ENCODE measurements at places on chromosomes 6 and 20.
A peak's percentile ranks its signal among the peaks of the same experiment; 100 is the strongest.

- DNase-seq, result no peak
Observed at GRCh38 chr6:137969874-137970273, 102.8 kb downstream of the TNFAIP3 start.

- no peak for DNase-seq
Observed at GRCh38 chr20:35571555-35571954, 29.7 kb downstream of the ERGIC3 start.

- no peak for DNase-seq
Observed at GRCh38 chr6:35048631-35049083, 92.5 kb downstream of the TCP11 start.

- DNase-seq, result no peak
Observed at GRCh38 chr6:67244037-67244436, 1391.0 kb upstream of the ADGRB3 start.

DNA sequence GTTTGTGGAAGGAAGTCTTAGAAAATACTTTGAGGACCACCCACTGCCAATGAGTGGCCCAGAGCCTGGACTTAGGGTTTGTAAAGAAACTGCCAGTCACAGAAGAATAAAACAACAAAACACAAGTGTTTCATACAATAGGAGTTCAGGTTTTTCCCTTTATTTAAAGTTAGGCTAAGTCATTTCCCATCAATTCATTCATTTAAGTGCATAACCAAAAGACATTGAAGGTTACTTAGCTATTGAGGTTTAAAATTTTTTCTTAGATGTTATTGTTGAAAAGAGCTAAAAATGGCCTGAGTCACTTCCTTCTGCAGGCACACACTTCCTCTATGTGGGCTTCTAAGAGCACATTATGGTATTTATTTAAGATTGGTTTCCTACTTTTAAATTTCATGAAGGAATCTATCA is 54.2 kb downstream of the ARMC2 start:
- no peak for DNase-seq

DNA sequence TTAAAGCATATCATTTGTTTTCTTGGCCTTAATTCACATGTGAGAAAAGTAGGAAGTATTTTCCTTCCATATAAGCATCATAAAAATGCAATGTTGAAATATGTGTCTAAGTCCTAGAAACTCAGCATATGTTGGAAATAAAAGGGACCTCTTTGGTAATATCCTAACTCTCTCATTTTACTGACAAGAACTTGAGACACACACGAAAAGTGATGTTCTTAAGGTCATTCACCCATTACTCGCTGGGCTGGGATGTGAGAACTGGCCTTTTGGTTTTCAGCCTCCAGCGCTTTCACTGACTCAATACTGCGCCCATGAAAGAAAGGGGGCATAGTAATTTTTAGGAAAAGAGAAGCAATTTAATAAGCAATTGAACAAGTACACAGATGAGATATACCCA is 153.5 kb upstream of the SCGN start:
- no peak for DNase-seq

DNA sequence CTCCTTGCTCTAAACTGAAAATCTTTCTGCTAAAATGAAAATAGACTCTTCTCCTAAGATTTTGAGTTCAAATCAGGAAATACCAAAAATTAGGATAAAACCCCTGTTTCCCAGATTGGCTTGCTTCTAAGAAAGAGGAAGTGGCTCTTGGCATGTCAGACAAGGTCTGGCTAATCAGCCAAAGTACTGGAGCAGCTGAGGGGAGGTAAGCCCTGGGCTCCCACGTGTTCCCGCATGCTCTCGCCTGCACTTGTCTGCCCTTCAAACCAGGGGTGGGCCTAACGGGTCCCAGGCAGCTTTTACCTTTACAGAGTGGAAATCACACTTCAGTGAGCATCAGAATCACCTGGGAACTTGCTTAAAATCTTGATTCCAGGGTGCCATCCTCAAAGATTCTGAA is 43.2 kb upstream of the GABRR1 start:
- DNase-seq, result no peak

DNA sequence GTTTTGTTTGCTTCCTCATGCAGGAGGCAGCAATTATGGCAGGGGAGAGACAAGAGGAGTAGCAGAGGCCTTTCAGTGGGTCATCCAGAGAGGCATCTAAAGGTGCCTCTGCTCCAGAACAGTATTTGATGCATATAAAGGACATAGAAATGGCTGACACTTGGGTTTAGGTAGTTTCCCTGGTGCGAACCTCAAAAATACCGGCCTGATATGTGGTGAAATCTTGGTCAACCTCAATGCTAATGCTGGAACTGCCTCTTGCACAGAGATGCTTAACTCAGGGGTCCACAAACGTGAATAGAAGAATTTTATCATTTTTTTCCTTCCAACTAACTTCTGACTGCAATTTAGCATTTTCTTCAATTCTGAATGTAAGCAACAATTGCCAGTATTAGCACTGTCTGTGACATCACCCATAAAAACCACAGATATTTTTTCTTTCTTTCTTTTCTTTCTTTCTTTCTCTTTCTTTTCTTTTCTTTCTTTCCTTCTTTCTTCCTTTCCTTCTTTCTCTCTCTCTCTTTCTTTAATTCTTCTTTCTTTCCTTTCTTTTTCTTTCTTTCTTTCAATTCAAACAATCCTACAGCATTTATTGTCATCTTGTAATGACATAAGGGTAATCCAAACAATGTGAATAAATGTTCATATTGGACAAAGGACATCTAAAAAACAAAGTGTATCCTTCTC is 180.0 kb upstream of the UST start:
- no peak for DNase-seq

GRCh38 chr20:63657937-63658748 is at the start of gene RTEL1:
RTEL1 (plus strand) TSS chr20:63658312; CDS start chr20:63659403, 1,091 bp downstream.
- DNase-seq, result peak; percentile 76

- DNase-seq, result peak; percentile 42
Observed at GRCh38 chr6:89299466-89299850, 15.6 kb downstream of the GABRR2 start.

DNA sequence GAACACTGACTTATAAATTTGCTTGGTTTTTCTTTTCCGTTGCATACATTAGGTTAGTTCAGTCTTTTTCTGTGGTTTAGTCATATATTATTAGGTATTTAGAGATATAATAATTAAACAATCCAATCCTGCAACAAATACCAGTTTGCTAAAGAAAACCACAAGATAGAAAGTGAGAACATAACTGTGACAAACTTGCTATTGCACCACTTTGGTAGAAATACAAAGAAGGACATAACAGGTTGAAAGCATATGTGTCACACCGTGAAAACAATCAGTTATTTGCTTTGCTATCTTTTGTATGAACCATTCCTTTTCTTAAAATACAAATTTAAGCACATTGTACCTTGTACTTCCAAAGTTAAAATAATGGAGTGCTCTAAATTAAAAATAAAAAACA is 42.0 kb upstream of the KCNQ5 start:
- no peak for DNase-seq

DNA sequence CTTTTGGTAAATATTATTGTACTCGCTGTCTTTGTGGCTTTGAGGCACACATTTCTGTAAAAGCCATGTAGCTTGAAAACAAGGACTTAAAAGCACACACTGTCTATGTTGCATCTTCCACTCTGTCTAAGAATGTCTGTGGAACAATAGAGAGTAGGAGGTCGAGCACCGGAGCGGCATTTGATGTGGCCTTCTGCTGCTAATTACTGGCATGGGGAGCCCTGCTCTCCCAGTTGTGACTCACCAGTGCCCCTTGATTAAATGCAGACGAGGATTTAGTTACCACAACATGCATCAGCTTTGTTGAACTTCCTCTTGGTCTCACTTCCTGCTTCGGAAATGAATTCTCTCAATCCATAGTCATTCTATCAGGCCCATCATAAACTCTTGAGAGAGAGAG is 680.7 kb upstream of the SLC35B3 start:
- peak; percentile 17 for DNase-seq

DNA sequence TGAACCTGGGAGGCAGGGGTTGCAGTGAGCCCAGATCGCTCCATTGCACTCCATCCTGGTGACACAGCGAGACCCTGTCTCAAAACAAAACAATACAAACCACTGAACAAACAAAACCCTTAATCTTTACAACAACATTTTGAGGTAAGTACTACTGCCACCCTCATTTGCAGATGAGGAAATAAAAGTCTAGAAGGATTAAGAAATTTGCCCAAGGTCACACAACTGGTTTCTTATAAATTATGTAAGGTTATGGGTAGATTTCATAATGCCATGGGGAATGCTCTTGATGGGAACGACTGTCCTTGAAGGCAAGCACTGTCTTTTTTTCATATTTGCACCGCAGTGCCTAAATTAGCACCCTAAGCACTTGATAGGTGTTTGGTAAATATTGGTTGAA is 13.8 kb upstream of the B4GALT5 start:
- DNase-seq, result no peak

DNA sequence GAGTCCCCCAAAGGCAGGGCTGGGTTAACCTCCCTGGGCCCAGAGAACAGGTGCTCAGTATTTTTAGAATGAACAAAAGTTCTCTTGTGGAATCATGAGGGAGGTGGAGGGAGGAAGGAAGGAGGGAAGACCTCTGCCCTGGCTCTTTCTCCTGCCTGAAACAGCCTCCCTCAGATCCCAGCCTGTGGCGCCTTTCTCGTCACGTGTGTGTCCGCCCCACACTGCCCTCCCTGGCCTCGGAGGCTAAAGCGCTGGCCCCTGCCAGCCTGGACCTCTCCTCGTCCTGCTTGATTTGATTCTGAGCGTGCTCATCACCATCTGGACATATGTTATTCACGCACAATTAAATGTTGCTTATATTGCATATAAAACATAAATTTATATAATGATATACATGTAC is 40.9 kb downstream of the PHACTR3 start:
- DNase-seq, result no peak

DNA sequence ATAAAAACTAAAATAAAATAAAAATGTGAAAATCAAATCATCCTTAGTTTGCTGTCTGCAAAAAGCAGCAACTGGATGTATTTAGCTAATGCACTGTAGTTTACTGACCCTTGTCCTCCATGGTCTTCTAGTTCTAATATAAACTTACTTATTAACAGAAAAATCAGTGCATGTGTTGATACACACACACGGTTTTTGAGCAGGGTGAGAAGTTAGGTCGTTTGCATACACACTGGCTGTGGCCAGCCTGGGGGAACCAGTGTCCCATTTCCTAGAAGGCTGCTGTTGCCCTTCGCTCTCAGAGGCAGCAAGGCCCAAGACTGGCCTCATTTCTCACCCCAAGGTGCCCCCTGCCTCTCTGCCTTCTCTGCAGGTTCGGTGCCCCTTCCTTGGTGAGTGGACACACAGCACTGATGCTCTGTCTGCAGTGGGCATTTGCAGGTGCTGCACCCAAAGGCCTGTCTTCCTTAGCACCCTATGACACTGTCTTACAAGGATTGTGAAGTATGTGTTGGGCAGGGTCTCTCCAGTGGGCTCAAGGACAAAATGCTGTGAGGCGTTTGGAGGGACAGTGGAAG is 168.5 kb downstream of the SCP2D1 start:
- no peak for DNase-seq

DNA sequence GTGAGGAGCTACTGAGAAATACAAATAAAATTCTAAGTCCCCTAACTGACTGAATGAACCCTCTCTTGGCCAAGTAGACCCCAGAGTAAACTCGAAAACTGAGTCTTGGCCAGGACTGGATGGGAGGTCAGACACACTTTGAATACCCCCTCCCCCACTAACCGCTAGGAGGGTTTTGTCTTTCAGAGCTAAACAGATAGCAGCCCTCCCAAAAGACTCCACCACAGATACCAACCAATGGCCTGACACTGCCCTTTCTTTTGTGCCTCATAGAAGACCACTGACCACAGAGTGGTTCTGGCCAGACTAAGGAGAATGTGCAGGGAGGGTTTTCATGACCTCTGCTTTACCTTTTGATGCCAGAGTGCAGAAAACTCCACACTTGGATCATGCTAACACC is 42.1 kb downstream of the SPACA1 start:
- DNase-seq, result no peak

Measured in DMS153 (cell line).